Smooth muscle cell of trachea (primary cell): ENCODE measurements at places on chromosomes 2 and 18. TPM values are rescaled to one million over a fixed set of nuclear protein-coding genes. Genes with fewer than 3 reads are reported as not detected.

Gene SMAD2
- total RNA-seq = 63.8 and 78.4 TPM in 2 replicates

Gene GDF7
- 0.15 TPM in 1 of 2 replicates, not detected in the other for total RNA-seq

Gene PROM2
- total RNA-seq = 0.29 and 0.83 TPM in 2 replicates

Gene EFR3B
- total RNA-seq = 0.73 and 0.83 TPM in 2 replicates

Gene INPP5D
- total RNA-seq = 0.15 and 1.5 TPM in 2 replicates

Gene TMEM17
- 2.0 and 2.8 TPM in 2 replicates for total RNA-seq

Gene PKDCC
- total RNA-seq = 55.1 and 129 TPM in 2 replicates

Gene CXCR2
- not detected in 2 replicates for total RNA-seq

Gene CNTNAP5
- total RNA-seq = not detected in 2 replicates

Gene CCDC102B
- 18.2 and 51.8 TPM in 2 replicates for total RNA-seq

Gene CYTIP
- total RNA-seq = not detected in 2 replicates

Gene E2F6
- 8.4 and 10.3 TPM in 2 replicates for total RNA-seq

Gene CCDC68
- 2.6 and 4.6 TPM in 2 replicates for total RNA-seq

Gene SPC25
- total RNA-seq = 14.1 TPM in 1 of 2 replicates, not detected in the other

Gene DES
- total RNA-seq = 1.6 and 6.3 TPM in 2 replicates

Gene CCDC141
- under 0.01 and 0.29 TPM in 2 replicates for total RNA-seq

Gene SERPINB13
- not detected in 2 replicates for total RNA-seq

Gene RAPGEF4
- total RNA-seq = 0.66 and 1.2 TPM in 2 replicates

Gene TEKT4
- not detected in 2 replicates for total RNA-seq

Gene CFAP65
- total RNA-seq = under 0.01 TPM in 1 of 2 replicates, not detected in the other

Gene MARCHF7
- total RNA-seq = 100 and 151 TPM in 2 replicates

Gene IL1R2
- 0.83 TPM in 1 of 2 replicates, not detected in the other for total RNA-seq

Gene RUFY4
- not detected in 2 replicates for total RNA-seq
